ENCODE measurements at places on chromosomes 16 and 17.

DNA sequence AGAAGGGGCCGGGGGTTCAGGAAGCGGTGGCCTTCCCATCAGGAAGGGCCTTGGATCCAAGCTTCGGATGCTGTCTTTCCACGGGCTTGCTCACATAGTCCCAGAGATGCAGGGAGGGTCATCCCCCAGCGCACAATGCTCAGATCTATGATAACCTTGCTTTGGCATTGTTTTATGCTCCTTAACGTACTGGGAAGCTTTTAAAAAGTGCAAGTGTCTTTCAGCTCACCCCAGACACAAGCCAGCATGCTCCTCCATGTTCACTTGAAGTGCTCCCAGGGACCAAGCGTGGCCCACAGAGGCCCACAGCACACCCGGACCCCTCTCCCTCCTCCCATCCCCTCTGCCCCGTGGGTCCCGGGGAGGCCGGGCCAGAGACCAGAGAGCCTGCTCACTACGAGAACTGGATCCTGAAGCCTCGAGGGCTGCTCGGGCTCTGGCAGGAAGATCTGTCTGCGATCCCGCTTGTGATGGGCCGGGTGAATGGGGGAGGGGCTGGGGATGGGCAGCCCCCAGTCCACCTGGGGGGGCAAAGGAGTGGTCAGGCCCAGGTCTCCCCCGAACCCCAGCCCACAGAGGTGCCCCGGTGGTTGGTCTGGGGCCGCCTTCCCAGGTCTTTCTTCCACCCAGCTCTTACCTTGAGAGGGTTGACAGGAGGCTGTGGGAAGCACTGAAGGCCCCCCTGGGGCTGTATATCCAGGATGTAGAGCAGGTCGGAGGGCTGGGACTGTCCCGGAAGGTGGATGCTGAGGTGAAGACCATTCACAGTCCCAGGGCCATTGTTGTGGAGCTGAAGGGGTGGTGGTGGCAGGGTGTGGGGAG lies 11.8 kb upstream of the FAM171A2 start:
- DNase-seq, result no peak

DNA sequence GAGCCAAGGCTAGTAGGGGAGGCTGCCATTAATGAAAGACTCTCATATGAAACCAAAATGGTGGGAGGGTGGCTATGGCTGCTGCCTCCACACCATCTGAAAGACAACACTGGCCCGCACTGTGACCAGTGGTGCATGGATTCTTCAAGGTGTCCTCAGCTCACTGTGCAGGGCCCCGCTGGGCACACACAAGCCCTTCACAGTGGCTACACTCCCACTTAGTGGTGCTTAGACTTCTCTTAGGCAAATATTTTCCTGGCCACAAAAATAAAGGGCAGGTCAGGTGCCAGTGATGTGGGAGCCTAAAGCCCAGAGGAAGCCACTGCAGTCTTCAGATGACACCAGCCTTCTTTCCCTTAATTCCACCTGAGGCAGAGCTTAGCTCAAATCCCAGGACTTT lies 38.1 kb upstream of the IRX3 start:
- DNase-seq, result no peak

GRCh38 chr16:456891-457483 lies 31.5 kb downstream of the RAB11FIP3 start:
- DNase-seq, result no peak

- no peak for DNase-seq
These were observed 48.5 kb downstream of the RAI1 start for GRCh38 chr17:17729620-17730249.

- no peak for DNase-seq
These were observed 53.6 kb upstream of the SDK2 start for GRCh38 chr17:73697872-73698271.

DNA sequence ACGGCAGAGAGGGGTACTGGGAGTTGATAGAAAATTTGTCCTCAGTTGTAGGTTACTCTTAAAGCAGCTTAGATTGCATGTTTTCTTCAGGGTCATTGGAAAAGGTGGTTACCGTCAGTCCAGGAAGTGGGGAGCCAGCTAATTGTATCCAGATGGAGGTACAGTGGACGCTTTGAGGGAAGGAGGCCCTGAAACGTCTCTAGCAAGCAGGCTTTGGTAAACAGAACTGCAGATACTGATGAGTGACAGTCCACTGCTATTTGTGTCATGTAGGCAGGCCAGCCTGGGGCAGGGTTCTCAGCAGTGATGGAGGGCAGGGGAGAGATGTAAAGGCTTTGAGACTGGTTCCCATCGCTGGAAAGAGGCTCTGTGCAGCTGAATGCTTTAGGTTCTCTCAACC lies 30.2 kb upstream of the ST6GALNAC1 start:
- no peak for DNase-seq

GRCh38 chr16:75105306-75106061 lies 11.1 kb downstream of the LDHD start:
- DNase-seq, result no peak

DNA sequence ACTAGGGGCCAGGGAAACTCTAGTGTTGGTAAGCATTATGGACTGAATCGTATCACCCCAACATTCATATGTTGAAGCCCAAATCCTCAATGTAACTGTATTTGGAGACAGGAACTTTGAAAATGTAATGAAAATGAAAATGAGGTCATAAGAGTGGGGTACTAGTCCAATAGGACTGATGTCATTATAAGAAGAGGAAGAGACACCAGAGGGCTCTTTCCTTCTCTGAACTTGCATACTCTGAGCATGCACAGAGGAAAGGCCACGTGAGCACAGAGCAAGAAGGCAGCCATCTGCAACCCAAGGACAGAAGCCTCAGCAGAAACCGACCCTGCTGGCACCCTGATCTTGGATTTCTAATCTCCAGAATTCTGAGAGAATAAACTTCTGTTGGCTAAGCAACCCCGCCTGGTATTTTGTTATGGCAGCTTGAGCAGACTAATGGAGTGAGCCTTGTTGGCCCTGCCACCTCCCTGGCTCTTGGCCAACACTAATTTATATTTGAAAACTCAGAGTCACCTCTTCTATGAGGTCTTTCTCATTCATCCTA lies 273.4 kb downstream of the NTN1 start:
- DNase-seq, result no peak

- no peak for DNase-seq
These were observed 75.5 kb downstream of the AATF start for GRCh38 chr17:37024181-37024637.

DNA sequence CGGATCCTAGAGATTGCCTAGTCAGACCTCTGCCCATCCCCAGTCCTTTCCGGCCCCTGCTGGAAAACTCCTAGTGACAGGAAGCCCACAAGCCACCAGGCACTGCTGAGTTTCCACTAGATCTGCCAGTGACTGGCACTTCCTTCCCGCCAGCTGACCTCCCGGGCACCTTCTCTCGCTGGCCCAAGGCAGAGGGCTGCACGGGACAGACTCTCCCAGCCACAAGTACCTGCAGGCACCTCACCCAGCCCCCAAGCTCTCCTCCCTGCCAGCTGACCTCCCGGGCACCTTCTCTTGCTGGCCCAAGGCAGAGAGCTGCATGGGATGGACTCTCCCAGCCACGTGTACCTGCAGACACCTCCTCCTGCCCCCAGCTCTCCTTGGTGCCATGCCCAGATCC lies 66.3 kb upstream of the DOC2B start:
- no peak for DNase-seq

- DNase-seq, result no peak
These were observed 21.4 kb upstream of the SLC46A1 start for GRCh38 chr17:28427371-28427770.

GRCh38 chr17:28018439-28019070 lies 23.9 kb upstream of the NLK start:
- DNase-seq, result no peak
